ENCODE measurements at places on chromosomes 11 and 22. TPM values are rescaled to one million over a fixed set of nuclear protein-coding genes. Genes with fewer than 3 reads are reported as not detected.
A peak's percentile ranks its signal among the peaks of the same experiment; 100 is the strongest.

DNA sequence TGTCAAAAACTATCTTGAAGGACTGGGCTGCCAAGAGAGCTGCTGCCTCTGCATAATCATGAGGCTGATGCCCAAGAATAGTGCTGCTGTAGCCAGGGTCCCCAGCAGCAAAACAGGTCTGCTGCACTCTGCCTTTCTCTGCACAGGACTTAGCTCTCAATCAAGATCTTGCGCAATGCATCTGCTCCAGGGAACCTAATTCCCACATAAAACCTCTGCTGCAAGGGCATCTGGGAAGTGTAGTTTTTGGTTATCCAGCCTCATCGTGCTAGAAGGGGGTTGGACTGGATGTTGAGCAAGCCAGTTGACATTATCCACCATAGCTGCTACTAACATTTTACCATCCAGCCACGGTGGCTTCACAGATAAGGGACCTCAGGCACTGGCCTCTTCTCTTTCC, 192.7 kb downstream of the C11orf91 start:
- DNase-seq = peak; percentile 59
- peak overlapping the region; percentile 19 for H3K27ac ChIP-seq
- no peaks in the 10 kb centered on the region for H3K27me3 ChIP-seq
- H3K4me1 ChIP-seq = peaks cover 12% of the 10 kb centered on the region

The NR1H3 gene
- 7.2 TPM for total RNA-seq

The SEC14L2 gene
- total RNA-seq = 54.6 TPM

The SYT8 gene
- not detected for total RNA-seq

DNA sequence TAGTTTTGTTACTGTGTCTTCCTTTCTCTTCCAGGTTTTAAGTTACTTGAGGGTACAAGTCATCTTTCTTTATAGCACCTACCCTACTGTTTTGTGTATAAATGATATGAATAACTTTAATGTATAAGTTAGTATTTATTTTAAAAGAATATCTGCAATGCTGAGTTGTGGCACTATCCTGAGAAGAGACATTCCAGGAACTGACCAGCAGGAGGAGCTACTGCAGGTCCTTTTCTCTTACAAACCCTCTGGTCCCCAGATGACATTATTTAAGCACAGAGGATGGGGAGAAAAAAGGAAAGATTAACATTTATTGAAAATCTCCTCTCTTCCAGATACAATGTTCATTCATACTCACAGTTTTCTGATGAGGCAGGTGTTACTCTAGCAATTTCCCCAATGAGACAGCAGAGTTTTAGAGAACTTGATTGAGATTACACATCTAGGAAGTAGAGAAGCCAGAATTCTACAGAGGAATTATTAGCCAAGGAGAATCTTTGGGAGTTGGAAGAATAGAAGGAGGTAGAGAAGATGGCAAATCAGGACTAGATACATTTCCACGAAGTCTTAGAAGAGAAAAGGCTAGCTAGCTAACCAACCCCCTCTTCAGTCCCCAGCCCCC, 541.2 kb upstream of the API5 start:
- no peaks in the 10 kb centered on the region for H3K27me3 ChIP-seq
- no peaks in the 10 kb centered on the region for H3K4me1 ChIP-seq
- no peaks in the 10 kb centered on the region for H3K36me3 ChIP-seq
- no peak overlapping the region for H3K4me3 ChIP-seq

GRCh38 chr11:69294571-69295078, 670 bp downstream of the MYEOV start:
- no peak overlapping the region for H3K27ac ChIP-seq
- no peak for DNase-seq

DNA sequence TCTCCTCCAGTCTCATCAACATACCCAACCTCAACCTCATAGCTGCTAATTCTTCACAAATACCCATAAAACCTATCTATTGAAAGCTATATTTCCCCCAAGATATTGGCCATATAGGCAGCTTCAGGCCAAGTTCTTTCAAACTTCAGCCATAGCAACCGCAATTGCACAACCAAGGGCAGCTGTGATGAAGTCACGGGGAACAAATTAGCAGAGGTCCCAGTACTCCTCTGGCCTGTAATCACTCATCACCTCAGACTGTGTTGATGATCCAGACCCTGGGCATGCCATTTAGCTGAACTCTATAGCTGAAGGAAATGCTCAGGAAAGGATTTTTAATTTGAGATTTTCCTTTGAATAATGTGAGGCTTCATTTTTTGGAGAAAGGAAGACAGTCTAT, 84.1 kb downstream of the SLC1A2 start:
- peak; percentile 89 for DNase-seq
- no peaks in the 10 kb centered on the region for H3K27me3 ChIP-seq
- H3K36me3 ChIP-seq = no peaks in the 10 kb centered on the region
- H3K4me3 ChIP-seq = no peak overlapping the region
- H3K4me1 ChIP-seq = peaks cover 34% of the 10 kb centered on the region

DNA sequence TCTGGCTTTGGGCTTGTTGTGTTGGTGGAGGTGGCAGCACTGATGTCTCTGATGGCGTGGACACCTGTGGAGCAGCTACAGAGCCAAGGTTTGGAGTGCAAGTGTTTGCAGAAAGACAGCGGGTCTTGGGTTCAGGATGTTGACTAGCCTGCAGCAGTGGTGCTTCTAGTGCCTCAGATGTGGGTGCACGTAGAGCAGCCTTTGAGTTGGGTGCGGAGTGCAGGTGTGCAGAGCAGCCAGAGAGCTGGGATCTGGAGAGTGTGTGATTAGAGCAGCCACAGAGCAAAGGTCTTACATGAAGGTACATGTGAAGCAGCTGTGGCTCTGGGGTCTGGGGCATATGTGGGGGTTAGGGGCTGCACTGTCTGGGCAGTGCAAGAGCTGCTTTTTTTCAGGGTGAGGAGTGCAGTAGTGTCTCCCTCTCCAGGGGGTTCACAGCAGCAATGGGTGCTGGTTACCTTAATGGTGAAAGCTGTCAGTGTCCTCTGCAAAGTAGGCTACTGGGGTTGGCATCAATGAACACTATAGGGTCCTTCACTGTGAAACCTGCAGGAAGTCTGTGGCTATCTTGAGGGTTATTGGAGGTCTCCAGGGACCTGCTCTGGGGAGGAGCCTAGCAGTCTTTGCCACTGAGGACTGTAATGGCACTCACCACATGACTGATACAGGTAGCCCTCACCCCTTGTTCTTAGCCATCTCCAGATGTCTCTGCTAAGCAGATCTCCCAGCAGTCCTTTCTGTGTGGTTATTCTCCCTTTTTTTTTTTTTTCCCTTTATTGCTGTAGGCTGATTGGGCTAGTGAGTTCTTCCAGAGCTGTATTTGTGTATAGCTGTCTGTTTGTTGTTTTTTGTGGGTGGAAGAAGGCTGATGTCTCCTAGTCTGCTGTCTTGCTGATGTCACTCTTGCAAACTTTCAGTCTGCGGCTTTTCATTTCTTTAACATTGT, 14.3 kb downstream of the BIRC2 start:
- peaks cover 50% of the 10 kb centered on the region for H3K36me3 ChIP-seq
- peak; percentile 39 for DNase-seq
- H3K27ac ChIP-seq = no peak overlapping the region
- 0 out of 2 replicates have a peak, but pooled peaks cover 8% of the 10 kb centered on the region for H3K4me1 ChIP-seq
- H3K4me3 ChIP-seq = no peak overlapping the region

DNA sequence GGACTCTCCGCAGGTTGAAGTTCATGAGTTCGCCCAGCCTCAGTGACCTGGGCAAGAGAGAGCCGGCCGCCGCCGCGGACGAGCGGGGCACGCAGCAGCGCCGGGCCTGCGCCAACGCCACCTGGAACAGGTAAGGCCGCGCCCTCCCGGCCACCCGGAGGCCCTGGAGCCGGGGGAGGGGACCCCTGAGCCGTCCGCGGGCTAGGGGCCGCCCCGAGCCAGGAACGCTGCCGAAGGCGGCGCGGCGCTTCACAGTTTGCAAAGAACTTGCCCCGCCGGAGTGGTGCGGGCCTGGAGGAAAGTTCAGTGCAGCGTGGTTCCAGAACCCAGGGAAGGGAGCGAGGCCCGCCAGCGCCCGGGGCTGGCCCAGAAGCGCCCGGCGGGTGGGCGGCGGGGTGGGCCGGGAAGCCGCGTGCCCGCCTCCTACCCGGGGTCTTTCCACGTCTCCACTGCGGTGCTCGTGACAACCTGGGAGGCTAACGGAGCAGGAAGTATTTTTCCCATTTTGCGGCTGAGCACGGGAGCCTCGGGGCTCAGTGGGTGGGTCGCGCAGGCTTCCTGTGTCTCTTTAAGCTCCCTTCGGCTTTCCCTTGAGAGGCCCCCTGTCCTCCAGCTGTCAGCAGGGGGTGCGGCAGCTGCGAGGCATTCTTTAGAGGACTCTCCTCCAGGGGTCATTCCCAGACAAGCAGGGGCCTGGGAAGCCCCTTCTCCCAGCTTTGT, 635 bp downstream of the PRR5 start:
- H3K4me3 ChIP-seq = peak overlapping the region; percentile 82
- peaks cover 32% of the 10 kb centered on the region for H3K4me1 ChIP-seq
- peak; percentile 57 for DNase-seq
- no peaks in the 10 kb centered on the region for H3K27me3 ChIP-seq
- H3K36me3 ChIP-seq = no peaks in the 10 kb centered on the region
- H3K27ac ChIP-seq = no peak overlapping the region

The CTSC gene
- 47.6 TPM for total RNA-seq

- no peaks in the 10 kb centered on the region for H3K27me3 ChIP-seq
- no peaks in the 10 kb centered on the region for H3K4me1 ChIP-seq
- H3K36me3 ChIP-seq = no peaks in the 10 kb centered on the region
- DNase-seq = no peak
- H3K4me3 ChIP-seq = no peak overlapping the region
- H3K27ac ChIP-seq = no peak overlapping the region
These were observed 21.7 kb downstream of the WNT11 start for GRCh38 chr11:76184551-76184993.

The INS gene
- not detected for total RNA-seq

DNA sequence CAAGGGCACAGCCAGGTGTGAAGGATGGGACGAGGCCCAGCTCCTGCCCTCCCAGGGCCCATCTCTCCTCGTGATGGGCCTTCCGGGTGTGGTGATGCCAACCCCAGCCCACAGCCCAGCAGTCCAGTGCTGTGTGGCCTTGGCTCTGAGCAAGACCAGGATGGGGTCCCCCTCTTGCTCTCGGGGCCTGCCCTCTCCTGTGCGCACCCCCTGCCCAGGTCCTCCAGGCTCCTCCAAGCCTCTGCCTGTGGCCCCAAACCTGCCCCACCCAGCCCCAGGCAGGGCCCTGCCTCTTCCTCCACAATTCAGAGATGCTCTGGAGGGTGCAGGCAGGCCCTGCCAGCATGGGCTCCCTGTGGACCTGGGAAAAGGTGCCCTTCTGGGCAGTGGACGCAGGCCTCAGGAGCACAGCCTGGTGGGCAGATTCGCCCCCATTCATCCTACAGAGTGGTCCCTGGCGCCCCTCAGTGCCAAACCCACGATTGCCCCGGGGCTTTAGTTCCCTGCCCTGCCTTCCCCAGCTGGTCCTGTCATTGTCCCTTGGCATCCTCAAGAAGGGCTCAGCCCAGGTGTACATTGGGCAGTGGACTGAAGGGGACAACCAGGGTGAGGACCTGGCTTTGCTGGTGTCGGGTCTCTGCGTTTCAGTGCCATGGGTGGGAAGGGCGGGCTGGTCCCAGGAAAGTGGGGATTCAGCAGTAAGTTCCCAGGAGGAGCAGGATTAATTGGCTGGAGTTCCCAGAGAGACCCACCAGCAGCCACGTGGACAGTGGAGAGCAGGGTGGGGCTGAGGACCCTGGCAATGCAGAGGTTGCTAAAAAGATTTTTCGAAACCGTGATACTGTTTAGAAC, 19.8 kb downstream of the EIF1AD start:
- no peak for DNase-seq
- H3K4me1 ChIP-seq = no peaks in the 10 kb centered on the region
- no peak overlapping the region for H3K4me3 ChIP-seq
- no peaks in the 10 kb centered on the region for H3K36me3 ChIP-seq

The CSRP3 gene
- total RNA-seq = not detected

DNA sequence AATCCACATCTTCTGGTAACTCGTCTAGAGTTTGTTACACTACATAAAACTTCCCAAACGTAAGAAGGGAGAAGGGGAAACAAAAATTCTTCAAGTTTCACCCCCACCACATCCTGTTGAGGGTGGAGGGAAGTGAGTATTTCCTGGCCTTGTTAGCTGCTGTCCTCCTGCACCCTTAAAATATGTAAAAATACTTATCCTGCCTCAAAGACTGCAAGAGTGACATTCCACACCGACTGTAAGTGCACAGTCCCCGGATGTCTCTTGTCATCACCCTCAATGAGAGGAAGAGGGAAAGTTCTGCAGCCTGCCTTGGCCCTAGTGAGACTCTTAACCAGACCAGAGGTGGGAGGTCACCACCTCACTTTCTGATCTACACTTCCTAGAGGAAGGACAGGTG, 3.3 kb downstream of the TMEM121B start:
- no peak overlapping the region for H3K4me3 ChIP-seq
- H3K27me3 ChIP-seq = no peaks in the 10 kb centered on the region
- H3K36me3 ChIP-seq = no peaks in the 10 kb centered on the region
- no peak overlapping the region for H3K27ac ChIP-seq
- no peak for DNase-seq
- H3K4me1 ChIP-seq = no peaks in the 10 kb centered on the region

DNA sequence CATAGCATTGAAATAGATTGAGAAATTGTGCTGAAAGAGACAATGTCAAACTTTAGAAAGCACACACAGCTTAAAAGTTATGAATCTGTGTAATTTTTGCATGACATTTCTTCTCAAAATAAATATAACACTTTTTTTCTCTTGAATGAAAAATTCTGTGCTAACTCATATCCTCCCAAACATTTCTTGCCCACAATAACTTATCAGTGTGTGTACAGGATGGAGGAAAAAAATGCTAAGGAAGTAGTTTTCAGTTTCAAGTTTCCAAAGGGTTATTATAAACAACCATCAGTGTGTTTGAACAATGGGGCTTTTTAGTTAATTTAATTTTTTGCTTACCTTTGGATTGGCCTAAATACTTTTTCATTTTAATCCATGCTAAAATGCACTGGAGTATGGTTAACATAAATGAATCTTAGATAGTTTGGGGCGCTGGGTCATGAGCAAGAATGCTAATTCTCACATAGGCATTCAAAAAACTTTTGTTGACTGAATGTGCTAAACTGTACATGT, 82.9 kb upstream of the ARHGAP20 start:
- no peak overlapping the region for H3K27ac ChIP-seq
- H3K36me3 ChIP-seq = no peaks in the 10 kb centered on the region
- no peaks in the 10 kb centered on the region for H3K4me1 ChIP-seq
- no peak for DNase-seq

The TUB gene
- total RNA-seq = 12.9 TPM

All from GM23248 (cell line).